Activated CD4-positive, alpha-beta T cell treated with anti-CD3 and anti-CD28 coated beads, Interleukin-2, amount 10 ng/mL, durations not matched to agents 7 days and 5 days (primary cell): ENCODE measurements at places on chromosomes 13 and 19. TPM values are rescaled to one million over a fixed set of nuclear protein-coding genes. Genes with fewer than 3 reads are reported as not detected.

DNA sequence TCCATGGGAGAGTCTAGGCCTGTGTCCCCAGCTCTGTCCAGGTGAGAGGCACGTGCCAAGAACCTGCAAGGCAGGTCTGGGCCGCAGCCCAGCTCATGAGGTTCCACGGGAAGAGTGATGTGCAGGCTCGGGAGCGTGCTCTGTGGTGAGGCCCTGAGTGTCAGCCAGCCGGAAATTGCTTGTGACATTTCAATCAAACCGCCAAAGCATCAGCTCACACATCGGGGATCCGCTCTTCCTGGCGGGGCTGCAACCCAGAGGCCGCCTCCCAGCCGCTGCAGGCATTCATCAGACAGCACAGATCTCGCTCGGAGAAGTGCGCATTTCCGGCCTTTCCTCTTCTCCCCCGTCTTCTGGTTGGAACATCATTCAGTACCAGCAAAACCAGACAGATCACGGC lies 109.3 kb downstream of the KDM4B start:
- DNase-seq, result no peak

Gene TRPC4
- not detected for total RNA-seq

DNA sequence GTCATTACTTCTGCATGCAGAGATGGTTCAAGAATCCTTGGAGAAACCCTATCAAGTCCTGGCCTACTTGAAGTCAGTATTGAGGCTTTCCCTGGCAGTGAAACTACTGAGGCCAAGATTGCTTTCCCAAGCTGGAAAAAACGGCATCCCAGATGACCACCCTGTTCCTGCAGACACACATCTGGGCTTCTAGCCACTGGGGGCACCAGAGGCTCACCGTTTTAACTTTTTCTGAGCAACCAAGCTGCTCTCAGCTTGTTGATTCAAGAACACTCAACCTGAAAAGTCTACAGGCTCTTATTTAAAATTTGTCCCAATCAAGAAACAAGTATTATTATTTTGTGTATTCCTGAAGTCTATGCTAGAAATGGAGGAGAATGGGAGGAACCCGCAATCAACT lies 66.6 kb downstream of the SPRYD7 start:
- no peak for DNase-seq

GRCh38 chr13:65112531-65112941 lies 2117.6 kb downstream of the PCDH9 start:
- DNase-seq, result no peak

DNA sequence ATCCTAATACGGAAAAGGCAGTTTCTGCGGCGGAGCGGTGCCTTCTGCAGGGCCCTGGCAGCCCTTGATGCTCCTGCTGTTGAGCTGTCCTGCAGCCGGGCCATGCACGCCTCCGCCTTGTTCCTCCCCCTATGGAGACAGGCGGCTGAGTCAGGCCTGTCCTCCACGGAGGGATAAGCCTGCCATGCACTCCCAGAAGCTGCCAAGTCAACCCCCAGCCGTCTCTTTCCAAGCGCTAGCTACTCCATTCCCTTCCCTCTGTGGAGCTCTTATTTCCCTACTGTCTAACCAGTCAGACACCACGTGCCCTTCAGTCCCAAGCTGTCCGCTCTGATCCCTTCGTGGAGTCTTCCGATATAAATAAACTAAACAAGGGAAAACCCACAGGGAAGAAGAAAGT lies 197.0 kb downstream of the COL4A1 start:
- no peak for DNase-seq

Gene CLEC4G
- not detected for total RNA-seq
